SJSA1 (cell line): ENCODE measurements at places on chromosomes 11 and 22. TPM values are rescaled to one million over a fixed set of nuclear protein-coding genes. Genes with fewer than 3 reads are reported as not detected.

RAD9A gene
- 13.8 and 25.1 TPM in 2 replicates for total RNA-seq

CATSPER1 gene
- 0.50 and 1.4 TPM in 2 replicates for total RNA-seq

MS4A6E gene
- not detected in 2 replicates for total RNA-seq

IL10RA gene
- total RNA-seq, result not detected in 2 replicates

KRTAP5-8 gene
- total RNA-seq, result not detected in 2 replicates

SLC22A6 gene
- not detected in 2 replicates for total RNA-seq
